ENCODE measurements at places on chromosomes 6 and 20.

GRCh38 chr6:158767709-158768108, 51.5 kb downstream of the EZR start:
- DNase-seq, result no peak

DNA sequence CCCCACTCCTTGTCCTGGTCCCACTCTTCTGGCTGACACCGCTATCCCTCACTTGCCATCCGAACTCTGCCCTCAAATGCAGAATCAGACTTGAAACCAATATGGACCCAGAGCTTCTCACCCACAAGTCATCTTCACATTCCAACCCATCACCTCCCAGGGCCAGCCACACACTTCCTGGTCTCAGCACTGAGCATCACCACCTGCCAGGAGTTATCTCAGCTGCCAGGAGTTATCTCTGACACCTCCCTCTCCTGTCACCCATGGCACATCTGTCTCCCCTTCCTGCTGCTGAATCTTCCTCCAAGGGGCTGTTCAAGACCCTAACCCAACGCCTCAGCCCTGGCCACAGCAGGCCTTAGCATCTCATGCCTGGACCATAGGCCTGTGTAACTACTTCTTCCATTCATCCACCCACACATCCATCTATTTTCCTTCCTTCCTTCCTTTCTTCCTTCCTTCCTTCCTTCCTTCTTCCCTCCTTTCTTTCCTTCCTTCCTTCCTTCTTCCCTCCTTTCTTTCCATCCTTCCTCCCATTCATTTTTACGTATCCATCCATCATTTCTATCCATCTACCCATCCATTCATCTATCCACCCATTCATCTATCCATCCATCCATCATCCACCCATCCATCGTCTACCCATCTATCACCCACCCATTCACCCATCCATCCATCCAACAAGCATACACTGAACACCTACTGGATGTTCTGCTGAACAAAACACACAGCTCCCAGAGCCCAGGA, 74.6 kb upstream of the NNAT start:
- DNase-seq, result no peak

DNA sequence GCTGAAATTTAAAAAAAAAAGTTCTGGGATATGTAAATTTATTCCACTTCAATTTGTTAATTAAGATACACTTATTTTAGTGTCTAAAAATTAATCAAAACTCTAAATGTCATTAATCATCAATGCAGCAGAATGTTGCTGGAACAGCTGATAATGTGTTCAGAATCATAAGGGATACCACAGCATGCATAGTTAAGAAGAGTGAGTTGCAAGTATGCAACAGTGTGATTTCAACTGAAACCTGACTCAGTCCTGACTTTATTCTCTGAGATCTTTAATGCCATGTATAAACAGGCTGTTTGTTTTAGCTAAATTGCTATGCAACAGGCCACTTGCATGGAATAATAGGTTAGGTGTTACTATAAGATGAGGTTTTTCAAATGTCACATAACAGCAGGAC, 1.4 kb downstream of the GRIK2 start:
- DNase-seq, result no peak

DNA sequence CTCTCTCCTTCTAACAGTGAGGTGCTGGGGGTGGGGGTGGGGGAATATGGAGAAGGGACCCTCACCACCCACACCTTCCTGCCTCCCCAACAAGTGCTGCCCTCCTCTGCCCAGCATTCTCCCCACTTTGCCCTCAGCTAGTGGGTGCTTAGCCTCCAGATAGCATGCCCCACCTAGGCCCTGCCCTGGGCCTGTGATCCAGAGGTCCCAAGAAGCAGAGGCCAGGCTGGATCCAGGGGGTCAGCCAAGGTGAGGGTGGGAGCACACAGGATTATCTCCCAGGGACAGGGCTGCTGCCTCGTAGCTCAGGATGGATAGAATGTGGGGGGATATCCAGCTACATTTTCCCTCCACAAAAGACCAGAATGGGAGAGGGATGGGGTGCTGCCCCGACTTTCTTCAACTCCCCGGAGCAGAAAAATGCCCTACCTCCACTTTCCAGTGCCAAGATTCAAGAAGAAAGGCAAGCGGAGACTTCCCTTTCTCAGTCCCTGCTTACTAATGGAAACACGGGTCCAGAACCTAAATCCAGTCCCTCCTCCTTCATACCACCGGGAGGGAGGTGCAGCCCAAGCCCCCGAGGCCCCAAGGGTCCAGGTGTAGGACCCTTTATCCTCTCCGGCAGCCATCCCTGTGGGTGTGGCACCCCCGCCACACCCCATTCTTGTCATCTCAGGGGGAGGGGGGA, 987 bp downstream of the ADISSP start:
- DNase-seq, result no peak

DNA sequence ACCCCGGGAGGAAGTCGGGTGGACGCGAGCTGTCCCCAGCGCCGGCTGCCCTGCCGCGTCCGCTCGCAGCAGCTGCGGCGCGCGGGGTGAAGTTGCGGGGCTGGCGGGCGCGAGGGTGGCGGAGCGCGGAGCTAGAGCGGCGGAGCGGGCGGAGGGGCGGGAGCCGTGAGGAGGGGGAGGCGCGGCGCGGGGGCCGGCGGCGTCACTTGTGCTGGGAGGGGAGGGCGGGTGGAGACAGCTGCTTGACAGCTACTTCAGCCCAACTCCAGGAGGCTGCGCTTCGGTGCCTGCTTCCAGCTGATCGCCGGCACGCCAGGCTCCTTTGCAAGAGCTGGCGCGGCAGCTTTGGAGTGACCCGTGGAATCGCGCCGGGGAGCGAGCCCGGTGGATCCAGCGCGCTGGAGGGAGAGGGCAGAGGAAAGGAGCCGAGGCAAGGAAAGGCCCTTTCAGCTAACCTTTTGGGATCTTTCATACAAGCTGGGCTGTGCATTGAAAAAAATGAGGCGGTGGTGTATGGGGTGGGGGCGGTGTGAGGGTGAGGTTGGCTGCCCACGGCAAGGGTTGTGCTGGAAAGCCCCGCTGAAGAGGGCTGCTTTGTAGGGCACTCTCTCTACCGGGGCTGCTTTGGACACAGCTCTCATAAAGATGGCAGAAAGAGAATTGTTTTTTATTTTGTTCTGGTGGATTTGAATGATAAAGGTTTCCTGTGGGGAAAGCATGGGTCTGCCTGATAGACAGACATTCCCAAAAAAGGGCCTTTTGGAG, 24.6 kb downstream of the RIPOR2 start:
- DNase-seq, result no peak

- DNase-seq, result no peak
Observed at GRCh38 chr20:33704197-33704924, 15.7 kb downstream of the PXMP4 start.

- DNase-seq, result no peak
Observed at GRCh38 chr6:25898289-25898977, 24.4 kb upstream of the SLC17A3 start.

DNA sequence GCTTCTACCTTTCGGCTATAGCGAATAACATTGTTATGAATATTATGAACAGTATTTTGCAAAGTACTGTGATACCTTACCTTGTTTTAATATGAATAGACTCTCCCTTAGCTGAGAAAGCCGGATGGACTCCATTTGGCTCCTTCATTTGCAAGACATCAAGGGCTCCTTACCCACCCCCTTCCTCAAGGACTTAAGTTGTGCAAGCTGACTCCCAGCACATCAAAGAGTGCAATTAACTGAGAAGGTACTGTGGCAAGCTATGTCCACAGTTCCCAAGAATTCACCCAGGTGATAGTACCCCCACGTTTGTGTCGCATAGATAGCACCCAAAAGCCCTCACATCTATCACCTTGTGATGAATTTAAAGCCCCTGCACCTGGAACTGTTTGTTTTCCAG, 11.2 kb downstream of the CST5 start:
- no peak for DNase-seq

- no peak for DNase-seq
Observed at GRCh38 chr20:49759266-49759950, 45.7 kb upstream of the B4GALT5 start.

DNA sequence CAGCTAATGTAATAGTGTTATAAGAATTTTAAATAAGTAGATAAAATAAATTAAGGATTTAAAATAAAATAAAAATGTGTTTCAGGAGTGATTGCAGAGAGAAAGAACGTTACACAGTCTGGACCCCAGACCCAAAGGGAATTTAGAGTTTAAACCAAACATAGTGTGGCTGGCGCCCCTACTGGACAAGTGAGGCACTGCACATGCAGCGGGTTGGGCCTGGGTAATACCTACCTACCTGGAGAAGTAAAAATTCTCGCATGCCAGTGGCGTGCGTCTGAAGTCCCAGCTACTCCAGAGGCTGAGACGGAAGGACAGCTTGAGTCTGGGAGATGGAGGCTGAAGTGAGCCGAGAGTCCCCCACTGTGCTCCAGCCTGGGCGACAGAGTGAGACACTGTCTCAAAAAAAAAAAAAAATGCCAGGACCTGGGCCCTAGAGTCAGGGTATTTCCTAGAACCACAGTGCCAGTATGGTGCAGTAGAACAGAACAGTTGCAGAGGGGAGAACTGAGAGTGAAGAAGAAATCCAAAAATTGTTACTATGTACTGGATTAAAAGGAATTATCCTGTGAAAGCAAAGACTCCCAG, 71.4 kb upstream of the TCF21 start:
- peak; percentile 29 for DNase-seq

DNA sequence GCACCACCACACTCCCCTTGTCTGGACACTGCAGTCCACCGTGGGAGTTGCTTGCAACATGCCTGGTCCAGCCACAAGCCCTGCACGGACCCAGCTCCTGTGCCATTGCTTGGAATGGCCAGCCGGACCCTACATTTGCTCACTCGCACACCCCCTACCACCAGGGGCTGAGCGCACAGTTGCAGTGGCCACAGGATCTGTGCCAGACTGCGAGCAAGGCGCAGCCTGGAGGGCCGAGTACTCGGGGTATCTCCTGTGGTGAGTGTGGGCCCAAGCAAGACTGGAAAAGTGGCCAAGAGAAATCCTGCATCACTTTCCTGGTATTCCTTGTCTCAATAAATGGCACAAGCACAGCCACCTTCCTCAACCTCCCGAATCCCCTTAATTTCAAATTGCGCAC, 85.4 kb upstream of the SAMD5 start:
- DNase-seq, result no peak

- no peak for DNase-seq
Observed at GRCh38 chr6:56647172-56647762, 4.6 kb upstream of the DST start.

DNA sequence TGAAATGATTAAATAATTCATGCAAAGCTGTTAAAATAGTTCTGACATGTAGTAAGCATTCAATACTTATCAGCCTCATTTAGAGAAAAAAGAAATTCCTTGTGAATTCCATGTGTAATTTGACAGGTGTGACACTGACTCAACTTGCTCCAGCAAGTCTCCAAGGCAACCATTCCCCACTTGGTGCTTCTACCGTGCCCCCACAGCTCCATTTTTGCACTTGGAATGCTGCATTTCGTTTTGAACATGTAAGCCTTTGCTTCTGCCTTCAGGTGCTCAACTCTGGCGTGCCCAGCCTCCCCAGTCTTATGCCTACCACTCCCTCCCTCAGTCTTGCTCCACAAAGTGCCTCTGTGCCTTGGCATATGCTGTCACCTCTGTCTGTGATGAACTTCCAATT, 760.6 kb upstream of the CHD6 start:
- no peak for DNase-seq

DNA sequence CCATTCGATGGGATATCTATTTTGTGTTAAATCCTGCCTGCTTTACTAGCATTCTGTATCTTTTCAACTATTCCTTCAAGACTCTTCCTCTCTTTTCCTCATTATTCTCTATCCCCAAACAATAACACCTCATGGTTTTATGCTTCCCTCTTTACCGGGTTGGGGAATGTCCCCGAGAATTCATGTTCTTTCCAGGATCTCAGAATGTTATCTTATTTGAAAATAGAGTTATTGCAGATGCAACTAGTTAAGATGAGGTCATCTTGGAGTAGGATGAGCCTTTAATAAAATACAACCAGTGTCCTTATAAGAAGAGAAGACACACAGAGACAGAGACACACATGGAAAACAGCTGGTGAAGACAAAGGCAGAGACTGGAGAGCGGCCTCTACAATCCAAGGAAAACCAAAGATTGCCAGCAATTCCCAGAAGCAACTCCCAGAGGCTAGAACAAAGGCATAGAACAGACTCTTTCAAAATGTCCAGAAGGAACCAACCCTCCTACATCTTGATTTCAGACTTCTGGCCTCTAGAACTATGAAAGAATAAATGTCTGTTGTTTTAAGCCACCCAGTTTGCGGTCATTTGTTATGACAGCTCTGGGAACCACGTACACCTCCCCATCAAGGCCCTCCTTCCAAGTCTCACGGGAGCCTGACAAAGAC, 126.8 kb upstream of the TNFAIP3 start:
- DNase-seq, result no peak

DNA sequence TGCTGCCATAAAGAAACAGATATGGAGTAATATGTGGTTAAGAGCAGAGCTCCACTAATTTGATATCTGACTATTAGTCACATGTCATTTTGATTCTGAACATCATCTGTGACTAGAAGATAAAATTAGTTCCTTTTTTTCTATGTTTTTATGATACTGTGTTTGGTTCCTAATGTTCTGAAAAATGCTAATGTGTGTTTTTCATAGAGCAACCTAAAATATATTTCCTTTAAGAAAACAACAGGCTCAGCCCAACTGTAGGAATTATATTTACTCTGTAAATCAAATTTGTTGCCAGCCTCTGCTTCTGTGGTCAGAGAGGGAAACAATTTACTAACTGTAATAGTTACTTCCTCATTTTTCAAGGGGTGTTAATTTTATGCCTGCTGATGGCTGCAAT, 33.3 kb upstream of the TXLNB start:
- DNase-seq, result no peak

DNA sequence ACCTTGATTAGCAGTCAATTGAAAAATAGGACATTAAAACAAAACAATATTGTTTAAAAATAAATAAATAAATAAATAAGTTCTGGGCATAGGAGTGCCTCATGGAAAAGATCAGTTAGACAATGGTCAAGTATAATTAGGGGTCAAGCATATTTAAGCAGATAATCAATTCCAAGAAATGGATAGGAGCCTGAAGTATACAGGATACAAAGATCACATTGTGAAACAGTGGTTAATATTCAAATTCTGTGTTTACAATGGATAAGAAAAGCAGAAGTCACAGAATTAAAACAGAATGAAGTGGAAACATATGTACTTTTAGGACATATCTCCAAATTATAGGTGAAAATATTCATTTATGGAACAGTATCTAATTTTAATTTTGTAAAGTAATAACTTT, 1028.6 kb upstream of the CITED2 start:
- no peak for DNase-seq

- DNase-seq, result peak; percentile 32
Observed at GRCh38 chr20:17646961-17647301, 35.1 kb downstream of the RRBP1 start.

GRCh38 chr6:34362176-34362575, 30.3 kb downstream of the NUDT3 start:
- DNase-seq, result no peak

DNA sequence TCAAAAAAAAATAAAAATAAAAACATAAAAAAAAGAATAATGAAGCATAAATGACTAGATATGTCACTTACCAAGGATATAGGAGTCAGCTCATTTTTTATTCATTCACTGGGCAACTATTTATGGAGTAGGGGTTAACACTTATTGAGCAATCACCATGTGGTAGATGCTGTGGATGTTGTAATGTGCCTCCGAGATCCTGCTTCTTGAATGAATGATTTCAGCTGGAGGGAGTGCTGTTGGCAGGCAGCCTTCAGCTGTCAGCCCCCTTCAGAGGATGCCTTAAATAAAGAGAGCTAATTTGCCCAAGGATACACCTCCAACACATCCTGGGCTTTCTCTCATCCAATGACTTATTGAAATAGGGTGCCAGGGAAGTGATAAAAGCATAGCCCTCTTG, 229.5 kb upstream of the DTNBP1 start:
- no peak for DNase-seq

All from Jurkat, Clone E6-1 (cell line).